ENCODE measurements at places on chromosomes 13 and 19. TPM values are rescaled to one million over a fixed set of nuclear protein-coding genes. Genes with fewer than 3 reads are reported as not detected.

DNASE2 gene
- 40.6 TPM for polyA plus RNA-seq

NCCRP1 gene
- polyA plus RNA-seq = 0.84 TPM

PODNL1 gene
- polyA plus RNA-seq = 3.6 TPM

ACTMAP gene
- polyA plus RNA-seq = 3.2 TPM

NLRP4 gene
- polyA plus RNA-seq = not detected

PRRG2 gene
- 7.0 TPM for polyA plus RNA-seq

PSG4 gene
- 5.6 TPM for polyA plus RNA-seq

F10 gene
- not detected for polyA plus RNA-seq

TEX26 gene
- polyA plus RNA-seq = not detected

DIAPH3 gene
- 9.7 TPM for polyA plus RNA-seq

MYPOP gene
- polyA plus RNA-seq = 1.4 TPM

ZNF559 gene
- polyA plus RNA-seq = 5.2 TPM

KLHL26 gene
- 2.6 TPM for polyA plus RNA-seq

ADPRHL1 gene
- 1.1 TPM for polyA plus RNA-seq

ERICH4 gene
- polyA plus RNA-seq = not detected

SPATA13 gene
- 0.32 TPM for polyA plus RNA-seq

DCLK1 gene
- 0.41 TPM for polyA plus RNA-seq

ZNF574 gene
- 16.6 TPM for polyA plus RNA-seq

SLC6A16 gene
- polyA plus RNA-seq = 0.01 TPM

PGLYRP2 gene
- not detected for polyA plus RNA-seq

BSG gene
- 522 TPM for polyA plus RNA-seq

NTN5 gene
- polyA plus RNA-seq = 0.03 TPM

SOX1 gene
- polyA plus RNA-seq = not detected

SIGLEC14 gene
- polyA plus RNA-seq = 0.03 TPM

DHDH gene
- 3.7 TPM for polyA plus RNA-seq

ZNF568 gene
- 1.9 TPM for polyA plus RNA-seq

TMEM150B gene
- polyA plus RNA-seq = not detected

FAM83E gene
- polyA plus RNA-seq = 0.07 TPM

All from mammary epithelial cell (primary cell).